Activated naive CD8-positive, alpha-beta T cell treated with anti-CD3 and anti-CD28 coated beads, Interleukin-2, amount 50 U/mL, for 16 hours (primary cell): ENCODE measurements at places on chromosomes 12 and 14.

DNA sequence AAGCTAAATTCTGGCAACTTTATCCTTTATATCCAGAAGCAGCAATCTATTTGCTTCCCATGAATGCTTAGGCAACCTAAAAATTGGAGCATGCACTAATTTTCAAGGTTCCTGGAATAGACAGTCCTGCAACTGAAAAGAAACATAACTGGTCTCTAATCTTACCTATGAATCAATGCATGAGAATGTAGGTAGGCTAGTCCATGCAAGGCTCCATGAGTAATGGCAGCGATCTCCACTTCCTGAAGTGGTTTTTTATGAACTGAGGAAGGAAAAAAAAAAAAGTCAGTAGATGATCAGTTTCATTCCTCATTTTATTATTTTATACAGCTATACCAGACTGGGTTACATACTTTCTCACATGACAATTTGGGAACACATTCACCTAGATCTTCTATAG is 102.0 kb downstream of the PEBP1 start:
- DNase-seq: no peak

DNA sequence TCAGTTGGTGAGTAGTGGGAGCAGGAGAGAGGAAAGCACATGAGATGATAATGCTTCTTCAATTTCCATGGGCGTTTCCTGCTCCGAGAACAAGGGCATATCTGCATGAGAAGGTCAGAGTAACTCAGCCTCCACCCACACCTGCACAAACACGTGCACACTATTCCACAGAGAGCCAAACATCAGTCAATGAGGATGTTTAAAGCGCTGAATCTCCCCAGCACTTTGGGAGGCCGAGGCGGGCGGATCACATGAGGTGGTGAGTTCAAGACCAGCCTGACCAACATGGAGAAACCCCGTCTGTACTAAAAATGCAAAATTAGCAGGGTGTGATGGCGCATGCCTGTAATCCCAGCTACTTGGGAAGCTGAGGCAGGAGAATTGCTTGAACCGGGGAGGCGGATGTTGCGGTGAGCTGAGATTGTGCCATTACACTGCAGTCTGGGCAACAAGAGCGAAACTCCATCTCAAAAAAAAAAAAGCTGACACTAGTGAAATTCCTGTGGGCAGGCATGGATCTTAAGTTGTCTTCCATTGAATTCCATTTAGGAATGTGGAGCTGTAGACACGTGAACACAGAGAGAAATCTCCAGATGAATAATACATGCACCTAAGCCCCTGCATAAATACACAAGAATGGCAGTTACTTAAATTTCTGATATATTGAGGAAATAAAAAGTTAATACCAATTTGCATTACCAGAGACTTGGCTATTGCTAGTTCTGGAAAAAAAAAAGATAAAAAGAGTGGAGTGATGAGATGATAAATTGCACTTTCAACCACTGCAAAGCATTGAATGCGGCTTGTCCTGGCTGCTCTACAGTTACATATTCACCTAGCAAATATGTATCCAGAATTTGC is 1097.4 kb upstream of the TMEM132C start:
- no peak for DNase-seq

GRCh38 chr12:106907411-106907810 is 48.3 kb upstream of the TMEM263 start:
- DNase-seq: no peak

- no peak for DNase-seq
These were observed 837 bp downstream of the COL2A1 start for GRCh38 chr12:48003226-48004052.
